ENCODE measurements at places on chromosomes 2 and 18.

DNA sequence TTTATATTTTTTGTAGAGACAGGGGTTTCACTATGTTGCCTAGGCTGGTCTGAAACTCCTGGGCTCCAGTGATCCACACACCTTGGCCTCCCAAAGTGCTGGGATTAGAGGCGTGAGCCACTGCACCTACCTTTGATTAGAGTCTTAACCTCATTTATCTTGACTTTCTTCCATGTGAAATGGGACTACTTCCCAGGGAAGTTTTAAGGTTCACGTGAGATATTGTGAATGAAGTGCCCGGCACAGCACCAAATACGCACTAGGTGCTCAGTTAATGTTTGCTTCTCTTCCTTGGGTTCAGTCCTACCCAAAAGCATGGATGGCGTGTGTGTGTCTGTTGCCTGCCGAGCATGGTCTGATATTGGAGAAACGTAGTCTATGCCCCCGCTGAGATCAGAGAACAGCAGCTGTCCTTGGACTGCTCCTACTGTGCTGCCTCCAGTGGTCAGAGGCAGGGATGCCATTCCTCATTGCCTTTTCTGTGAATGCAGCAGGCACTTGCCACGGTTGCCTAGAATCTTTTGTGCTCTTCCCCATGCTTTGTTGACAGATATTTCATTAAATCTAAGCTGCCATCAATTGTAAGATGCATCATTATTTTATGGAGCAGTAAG is 12.3 kb upstream of the TFCP2L1 start:
- DNase-seq: no peak
- H3K36me3 ChIP-seq: no peaks in the 10 kb centered on the region
- no peak overlapping the region for H3K27ac ChIP-seq
- peaks cover 12% of the 10 kb centered on the region for H3K27me3 ChIP-seq

- peaks cover 4% of the 10 kb centered on the region for H3K4me1 ChIP-seq
- no peak overlapping the region for H3K4me3 ChIP-seq
- no peak overlapping the region for H3K27ac ChIP-seq
- no peaks in the 10 kb centered on the region for H3K27me3 ChIP-seq
- H3K36me3 ChIP-seq: peaks cover 23% of the 10 kb centered on the region
Observed at GRCh38 chr2:190999058-190999457, 14.9 kb downstream of the STAT1 start.

DNA sequence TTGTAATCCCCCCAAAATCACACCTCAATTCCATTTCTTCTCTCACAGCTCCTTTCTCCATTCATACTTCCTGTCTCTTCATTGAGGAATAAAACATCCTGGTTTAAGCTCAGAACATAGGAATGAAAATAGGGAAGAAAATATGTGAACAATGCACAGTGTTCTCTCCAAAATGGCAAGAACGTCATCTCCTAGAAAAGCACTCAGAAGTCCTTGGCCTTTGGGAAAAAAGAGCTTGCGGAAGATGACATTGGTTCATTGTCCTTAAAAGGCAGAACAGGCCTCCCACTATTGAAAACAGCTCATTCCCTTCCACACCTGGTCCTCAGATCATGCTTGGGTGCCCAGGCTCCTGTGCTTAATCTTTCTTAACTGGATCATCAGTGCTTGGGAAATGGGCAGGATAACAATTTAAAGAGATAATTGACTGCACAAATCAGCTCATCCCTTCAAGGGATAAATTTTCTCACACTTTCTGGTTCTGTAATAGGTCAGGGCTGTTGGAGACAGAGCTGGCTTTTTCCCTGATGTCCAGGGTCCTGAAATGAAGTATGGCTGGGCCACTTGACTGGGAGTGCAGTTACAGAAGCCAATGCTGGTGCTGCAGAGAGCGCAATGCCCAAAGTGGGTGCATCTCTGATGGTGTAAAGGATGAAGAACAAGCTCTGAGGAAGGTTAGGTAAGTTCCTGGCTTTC is 69.2 kb downstream of the MARCHF4 start:
- H3K27me3 ChIP-seq: no peaks in the 10 kb centered on the region
- no peaks in the 10 kb centered on the region for H3K4me1 ChIP-seq
- no peak overlapping the region for H3K27ac ChIP-seq
- no peaks in the 10 kb centered on the region for H3K36me3 ChIP-seq

GRCh38 chr2:974054-974453 is 23.4 kb downstream of the SNTG2 start:
- no peaks in the 10 kb centered on the region for H3K27me3 ChIP-seq
- H3K4me1 ChIP-seq: no peaks in the 10 kb centered on the region
- H3K27ac ChIP-seq: no peak overlapping the region
- H3K4me3 ChIP-seq: no peak overlapping the region

DNA sequence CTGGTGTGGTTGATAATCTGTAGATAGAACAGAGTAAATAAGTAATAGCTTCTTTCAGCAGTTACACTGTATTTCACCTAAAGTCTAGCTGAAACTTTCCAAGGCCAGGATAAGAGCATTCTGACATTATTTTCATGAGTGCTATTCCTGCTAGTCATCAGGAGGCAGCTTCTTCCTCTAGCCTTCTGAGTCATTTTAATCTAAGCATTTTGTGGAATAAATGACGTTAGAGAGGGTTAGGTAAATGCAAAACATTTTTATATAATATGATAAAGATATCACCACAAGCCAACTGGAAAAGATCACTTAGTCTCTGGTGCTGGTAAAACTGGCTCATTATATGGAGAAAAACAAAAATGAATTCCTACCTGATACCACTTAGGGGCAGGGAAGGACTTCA is 138.5 kb downstream of the MEP1B start:
- no peaks in the 10 kb centered on the region for H3K36me3 ChIP-seq
- DNase-seq: no peak
- no peak overlapping the region for H3K27ac ChIP-seq

- H3K27me3 ChIP-seq: no peaks in the 10 kb centered on the region
- peak overlapping the region; percentile 56 for H3K27ac ChIP-seq
- H3K4me1 ChIP-seq: peaks cover 5% of the 10 kb centered on the region
- DNase-seq: no peak
- H3K4me3 ChIP-seq: no peak overlapping the region
- no peaks in the 10 kb centered on the region for H3K36me3 ChIP-seq
Observed at GRCh38 chr2:146917431-146918042, 927.3 kb upstream of the ACVR2A start.

DNA sequence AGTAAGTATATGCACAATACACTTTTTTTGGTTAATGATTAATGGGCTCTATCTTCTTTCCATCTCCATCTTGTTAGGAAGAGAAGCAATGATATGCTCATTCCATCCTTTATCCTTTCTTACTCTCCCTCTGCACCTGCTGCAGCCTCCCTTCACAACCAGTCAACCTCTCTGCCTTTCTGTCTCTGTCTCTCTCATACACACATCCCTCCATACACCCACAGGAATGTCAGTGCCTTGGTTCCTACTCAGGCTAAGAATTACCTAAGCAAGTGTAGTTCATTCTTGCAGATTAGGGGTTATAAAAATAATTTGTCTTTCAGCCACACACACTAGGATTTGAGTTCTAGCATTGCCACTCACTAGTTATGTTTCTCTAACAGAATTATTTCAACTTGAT is 45.6 kb downstream of the MAP2 start:
- H3K27me3 ChIP-seq: no peaks in the 10 kb centered on the region
- no peak for DNase-seq
- H3K36me3 ChIP-seq: no peaks in the 10 kb centered on the region
- H3K4me3 ChIP-seq: no peak overlapping the region
- H3K27ac ChIP-seq: no peak overlapping the region

DNA sequence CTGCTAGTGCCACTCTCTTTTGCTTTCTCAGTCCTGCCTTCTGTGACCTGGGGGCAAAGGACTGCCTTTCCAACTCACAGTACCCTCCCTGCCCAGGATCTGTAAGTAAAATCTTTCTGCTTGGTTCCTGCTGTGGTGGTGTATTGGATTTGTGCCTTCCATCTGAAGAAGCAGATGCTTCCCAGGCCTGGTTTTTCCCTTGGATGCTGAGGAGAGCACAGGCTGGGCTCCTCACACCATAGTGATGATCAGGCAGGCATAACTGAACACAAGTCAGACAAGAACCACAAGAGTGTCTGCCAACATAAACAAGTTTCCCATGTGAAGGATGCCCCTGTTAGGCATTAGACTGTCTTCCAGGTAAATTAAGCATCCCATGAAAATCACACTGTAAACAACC is 121.3 kb upstream of the NRXN1 start:
- no peak overlapping the region for H3K27ac ChIP-seq
- no peaks in the 10 kb centered on the region for H3K4me1 ChIP-seq
- no peak for DNase-seq
- no peaks in the 10 kb centered on the region for H3K27me3 ChIP-seq
- no peaks in the 10 kb centered on the region for H3K36me3 ChIP-seq

GRCh38 chr2:59694176-59694575 is 859.3 kb downstream of the BCL11A start:
- no peak overlapping the region for H3K27ac ChIP-seq
- H3K27me3 ChIP-seq: no peaks in the 10 kb centered on the region
- H3K36me3 ChIP-seq: no peaks in the 10 kb centered on the region
- no peaks in the 10 kb centered on the region for H3K4me1 ChIP-seq
- no peak for DNase-seq

DNA sequence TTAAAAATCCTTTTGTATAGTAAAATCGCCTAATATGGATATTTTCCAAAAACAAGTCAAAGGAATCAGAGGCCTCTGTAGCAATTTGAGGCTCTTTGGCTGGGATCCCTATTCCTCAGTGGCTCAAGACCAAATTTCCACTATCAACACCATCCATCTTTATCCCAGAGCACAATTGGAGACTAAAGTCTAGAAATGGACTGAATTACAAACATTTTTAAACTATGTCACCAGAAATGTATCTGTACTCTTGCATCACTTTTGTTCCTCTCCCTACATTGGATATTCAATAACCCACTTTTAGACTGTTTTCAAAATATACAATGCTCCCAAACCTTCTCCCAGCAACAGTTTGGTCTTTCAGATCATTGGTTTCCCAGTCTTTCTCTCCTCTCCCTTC is 140.4 kb upstream of the KLHL29 start:
- no peaks in the 10 kb centered on the region for H3K4me1 ChIP-seq
- H3K36me3 ChIP-seq: no peaks in the 10 kb centered on the region
- no peak overlapping the region for H3K4me3 ChIP-seq
- H3K27ac ChIP-seq: peak overlapping the region; percentile 19

DNA sequence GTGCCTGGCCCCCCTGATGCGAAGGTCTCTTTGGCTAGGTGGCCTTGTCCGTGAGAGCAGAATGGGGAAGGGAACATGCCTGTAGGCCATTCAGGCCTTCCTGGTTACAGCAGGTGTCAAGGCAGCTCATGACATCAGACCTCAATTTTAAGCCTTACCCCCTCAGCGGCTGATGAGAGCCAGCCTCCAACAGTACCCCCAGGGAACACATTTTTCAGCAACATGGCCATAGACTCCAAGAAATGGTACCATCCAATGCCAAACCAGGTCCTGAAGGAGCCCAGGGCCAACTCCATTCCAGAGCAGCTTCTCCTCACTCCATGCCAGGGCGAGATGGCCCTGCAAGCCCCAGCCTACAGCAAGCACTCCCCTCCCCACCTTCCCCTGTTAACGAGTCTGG is 199.2 kb downstream of the SMAD2 start:
- H3K4me3 ChIP-seq: no peak overlapping the region
- DNase-seq: no peak
- H3K36me3 ChIP-seq: no peaks in the 10 kb centered on the region
- H3K4me1 ChIP-seq: no peaks in the 10 kb centered on the region
- no peak overlapping the region for H3K27ac ChIP-seq
- no peaks in the 10 kb centered on the region for H3K27me3 ChIP-seq

- no peaks in the 10 kb centered on the region for H3K27me3 ChIP-seq
- DNase-seq: no peak
- H3K27ac ChIP-seq: no peak overlapping the region
- no peak overlapping the region for H3K4me3 ChIP-seq
- no peaks in the 10 kb centered on the region for H3K36me3 ChIP-seq
- peaks cover 21% of the 10 kb centered on the region for H3K4me1 ChIP-seq
Observed at GRCh38 chr2:108212671-108213070, 27.1 kb upstream of the SULT1C3 start.

- no peak for DNase-seq
- H3K27ac ChIP-seq: no peak overlapping the region
- H3K36me3 ChIP-seq: no peaks in the 10 kb centered on the region
Observed at GRCh38 chr2:134501476-134502091, 217.2 kb downstream of the TMEM163 start.

DNA sequence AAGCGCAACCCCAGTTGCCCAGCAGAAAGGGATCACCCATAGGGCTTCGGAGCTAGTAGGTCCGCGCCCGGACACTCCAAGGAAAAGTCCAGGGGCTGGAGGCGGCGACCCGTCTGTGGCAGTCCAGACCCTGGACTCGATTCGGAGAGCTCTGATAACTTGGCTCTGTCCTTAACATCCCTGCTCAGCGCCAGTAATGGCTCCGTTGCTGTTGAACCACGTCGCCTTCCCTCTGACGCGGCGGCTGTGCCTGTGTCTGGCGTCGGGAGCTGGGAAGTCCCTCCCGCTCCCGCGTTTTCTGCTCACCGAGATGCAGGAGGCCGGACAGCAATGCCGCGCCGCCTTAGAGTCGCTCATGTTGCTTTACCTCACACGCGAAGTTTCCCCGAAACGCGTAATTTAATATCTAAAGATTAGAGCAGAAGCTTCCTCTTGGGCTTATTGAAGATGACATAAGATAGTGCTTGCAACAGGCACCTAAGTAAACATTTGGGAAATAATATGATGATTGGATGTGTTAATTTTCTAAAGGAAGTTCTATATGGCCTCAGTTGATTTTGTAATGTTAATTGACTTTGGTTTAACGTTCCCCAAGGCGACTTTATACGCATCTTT is 1.3 kb upstream of the ZBTB14 start:
- H3K27ac ChIP-seq: peak overlapping the region; percentile 100
- peak; percentile 47 for DNase-seq
- peaks cover 6% of the 10 kb centered on the region for H3K27me3 ChIP-seq

DNA sequence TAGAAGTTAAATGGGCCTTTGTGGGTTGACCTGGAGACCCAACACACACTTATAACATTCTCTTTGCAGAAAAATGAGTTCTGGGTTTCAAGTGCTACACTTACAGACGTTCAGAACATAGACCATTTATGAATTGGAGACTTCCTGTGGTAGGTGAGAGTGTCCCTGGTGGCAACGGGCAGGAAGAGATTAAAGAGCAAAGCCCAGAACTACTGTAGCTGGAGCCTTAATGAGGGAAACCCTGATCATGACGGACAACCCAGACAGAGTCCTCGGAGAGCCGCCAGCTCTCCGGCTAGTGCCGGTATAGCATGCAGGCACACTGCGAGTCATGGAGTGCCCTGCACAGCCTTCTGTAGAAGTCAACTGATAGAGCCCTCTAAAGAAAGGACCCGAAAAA is 44.5 kb upstream of the RMDN2 start:
- no peak for DNase-seq
- H3K27me3 ChIP-seq: no peaks in the 10 kb centered on the region
- H3K4me1 ChIP-seq: no peaks in the 10 kb centered on the region
- no peak overlapping the region for H3K27ac ChIP-seq
